Activated CD8-positive, alpha-beta memory T cell treated with anti-CD3 and anti-CD28 coated beads, Interleukin-2, amount 50 U/mL, for 4 hours (primary cell): ENCODE measurements at places on chromosomes 12 and 14.

DNA sequence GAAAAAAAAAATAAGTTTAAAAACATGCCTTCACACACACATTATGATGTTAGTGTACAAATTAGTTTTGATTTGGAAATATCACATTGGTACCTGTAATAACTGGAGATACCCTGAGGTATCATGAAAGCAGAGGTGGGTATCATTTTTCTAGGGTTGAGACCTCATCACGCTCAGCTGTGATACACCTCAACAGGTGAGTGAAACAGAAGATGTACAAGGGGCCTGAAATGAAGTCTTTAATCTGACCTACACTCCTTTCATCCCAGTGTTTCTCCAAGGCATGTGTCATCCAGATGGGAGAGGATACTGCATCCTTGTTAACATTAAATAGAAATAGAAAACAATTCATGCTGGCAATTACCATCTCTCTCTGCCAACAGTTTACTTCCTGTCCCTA lies 7.4 kb downstream of the BMP4 start:
- no peak for DNase-seq

DNA sequence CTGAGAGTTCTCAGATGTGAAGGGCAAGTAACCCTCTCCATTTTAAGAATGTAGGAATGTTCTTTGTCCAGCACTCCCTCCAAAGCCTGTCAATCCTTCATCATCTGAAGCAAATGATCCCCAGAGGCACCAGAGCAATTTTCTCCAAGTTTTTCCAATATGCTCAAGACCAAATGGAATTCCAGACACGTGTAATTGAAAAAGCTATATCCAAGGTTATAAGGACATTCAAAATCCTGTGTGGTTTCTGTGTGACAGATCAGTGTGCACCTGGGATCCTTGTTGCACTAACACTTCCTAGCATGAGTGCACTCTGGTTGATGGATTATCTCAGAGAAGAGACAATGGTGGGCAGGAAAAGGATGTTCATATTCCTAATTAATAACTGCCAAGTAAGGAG lies 65.6 kb upstream of the OVCH1 start:
- no peak for DNase-seq

DNA sequence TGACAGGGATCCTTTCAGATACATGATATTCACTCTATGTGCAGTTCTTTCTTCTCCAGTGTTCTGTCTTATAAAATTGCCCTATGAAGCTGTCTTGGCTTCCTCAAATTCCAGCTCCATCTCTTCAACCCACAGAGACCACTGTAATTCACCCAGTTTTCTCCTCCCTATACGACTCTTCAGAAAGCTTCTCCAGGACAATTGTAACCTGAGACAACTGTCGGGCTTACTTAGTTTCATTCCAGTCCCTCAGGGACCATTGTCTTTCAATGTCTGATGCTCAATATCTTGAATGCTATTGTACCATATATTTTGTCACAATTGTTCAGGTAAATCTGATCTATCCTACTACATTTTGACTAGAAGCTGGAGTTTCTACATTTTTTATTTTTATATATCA lies 345.3 kb downstream of the RPL10L start:
- no peak for DNase-seq

DNA sequence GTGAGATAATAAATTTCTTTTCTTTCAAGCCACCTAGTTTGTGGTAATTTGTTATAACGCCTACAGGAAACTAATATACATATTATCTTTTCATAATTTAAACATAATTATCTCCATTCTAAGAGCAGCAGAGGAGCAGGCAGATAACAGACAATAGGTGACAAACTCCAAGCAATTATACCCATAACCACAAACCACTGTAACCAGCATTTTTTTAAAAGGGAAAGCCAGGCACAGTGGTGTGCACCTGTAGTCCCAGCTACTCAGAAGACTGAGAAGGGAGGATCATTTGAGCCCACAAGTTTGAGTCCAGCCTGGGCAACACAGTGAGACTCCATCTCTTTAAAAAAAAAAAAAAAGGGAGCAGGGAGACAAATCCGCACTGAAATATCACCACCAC lies 54.9 kb downstream of the ATF7 start:
- DNase-seq, result no peak

GRCh38 chr12:116664085-116664484 lies 73.8 kb downstream of the SPRING1 start:
- no peak for DNase-seq

DNA sequence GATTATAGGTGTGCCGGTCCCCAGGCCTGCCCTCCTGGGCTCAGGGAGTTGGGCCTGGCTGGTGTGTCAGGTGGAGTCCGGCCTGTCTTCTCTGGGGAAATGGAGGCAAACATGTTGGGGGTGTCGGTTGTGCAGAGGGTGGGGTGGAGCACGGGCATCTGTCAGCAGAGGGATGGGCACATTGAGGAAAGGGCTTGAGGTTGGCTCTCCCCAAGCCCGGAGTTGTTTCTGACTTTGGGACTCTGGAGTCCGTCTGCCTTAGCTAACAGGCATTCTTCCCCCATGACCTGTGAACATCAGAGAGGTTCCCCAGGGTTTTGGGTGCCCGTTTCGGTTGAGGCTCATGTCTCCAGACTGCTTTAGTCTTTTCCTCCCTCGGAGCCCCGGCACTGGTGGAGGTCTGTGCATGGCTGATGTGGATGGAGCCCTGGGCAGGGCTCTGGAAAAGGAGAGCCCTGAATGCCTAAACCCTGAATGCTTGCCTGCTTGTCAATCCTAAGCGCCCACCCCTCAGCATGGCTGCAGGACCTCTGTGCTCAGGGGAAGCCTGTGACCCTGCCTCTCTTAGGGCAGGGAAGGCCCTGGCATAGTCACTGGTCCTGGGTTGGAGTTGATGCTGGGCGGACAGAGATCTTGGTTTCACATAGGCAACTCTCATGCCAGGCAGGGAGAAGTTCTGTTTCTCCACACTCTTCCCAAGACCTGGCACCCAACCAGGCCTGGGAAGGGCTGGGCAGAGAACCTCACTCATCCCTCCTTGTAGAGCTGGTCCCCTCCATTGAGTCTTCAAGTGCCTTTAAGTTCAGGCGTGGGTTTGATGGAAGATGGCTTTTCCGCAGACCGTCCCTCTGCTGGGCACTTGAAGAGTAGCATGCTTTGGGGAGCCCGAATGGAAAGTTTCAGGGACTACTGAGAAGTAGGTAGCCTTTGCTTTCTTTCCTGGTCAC lies 12.9 kb downstream of the NYNRIN start:
- DNase-seq, result no peak

- DNase-seq, result no peak
Observed at GRCh38 chr14:26199590-26200370, 398.1 kb downstream of the NOVA1 start.

GRCh38 chr14:67955261-67955660 lies 135.7 kb downstream of the RAD51B start:
- DNase-seq, result no peak

GRCh38 chr14:90849787-90850444 lies 33.7 kb upstream of the TTC7B start:
- DNase-seq, result no peak

DNA sequence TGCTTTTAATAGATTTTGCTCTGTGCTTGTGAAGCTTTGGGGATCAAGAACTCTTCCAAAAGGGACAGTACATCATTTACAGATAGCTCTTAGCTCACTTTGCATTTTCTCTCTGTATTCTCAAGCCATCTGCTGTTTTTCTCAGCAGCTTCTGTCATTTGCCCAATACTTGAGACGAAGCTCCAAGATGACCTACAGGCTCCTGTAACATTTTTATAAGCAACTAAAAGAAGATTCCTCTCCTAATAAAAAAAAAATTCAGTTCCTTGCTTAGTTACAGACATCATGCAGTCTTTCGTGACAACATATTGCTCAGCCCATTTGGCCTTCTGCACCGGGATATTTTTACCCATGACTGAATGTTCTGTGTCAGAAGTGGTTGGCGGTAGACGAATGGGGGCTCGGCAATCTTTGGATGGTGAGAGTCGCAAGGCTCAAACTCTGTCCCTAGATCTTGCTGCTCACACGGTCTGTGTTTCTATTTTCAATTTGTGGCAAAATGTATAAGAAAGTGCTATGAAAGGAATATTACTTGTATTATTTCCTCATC lies 215.6 kb downstream of the FSCB start:
- DNase-seq, result no peak

DNA sequence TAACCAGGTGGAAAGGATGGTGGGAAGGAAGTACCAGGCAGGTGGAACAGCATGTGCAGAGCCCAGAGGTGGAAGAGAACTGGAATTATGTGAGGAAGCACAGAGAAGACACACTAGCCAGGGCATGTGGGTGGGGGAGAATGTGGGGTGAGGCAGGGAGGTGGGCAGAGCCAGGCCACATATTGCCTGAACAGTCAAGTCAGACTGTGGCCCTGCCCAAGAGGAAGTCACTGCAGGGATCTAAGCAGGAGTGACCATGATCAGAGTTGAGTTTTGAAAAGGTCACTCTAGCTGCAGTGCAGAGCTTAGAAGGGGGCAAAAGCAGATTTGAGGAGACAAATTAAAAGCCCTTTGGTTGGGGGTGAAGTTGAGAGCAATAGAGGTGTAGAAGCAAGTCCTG lies 114.0 kb upstream of the SLC38A2 start:
- no peak for DNase-seq

GRCh38 chr12:93081810-93082165 lies 152.7 kb upstream of the EEA1 start:
- DNase-seq, result no peak

DNA sequence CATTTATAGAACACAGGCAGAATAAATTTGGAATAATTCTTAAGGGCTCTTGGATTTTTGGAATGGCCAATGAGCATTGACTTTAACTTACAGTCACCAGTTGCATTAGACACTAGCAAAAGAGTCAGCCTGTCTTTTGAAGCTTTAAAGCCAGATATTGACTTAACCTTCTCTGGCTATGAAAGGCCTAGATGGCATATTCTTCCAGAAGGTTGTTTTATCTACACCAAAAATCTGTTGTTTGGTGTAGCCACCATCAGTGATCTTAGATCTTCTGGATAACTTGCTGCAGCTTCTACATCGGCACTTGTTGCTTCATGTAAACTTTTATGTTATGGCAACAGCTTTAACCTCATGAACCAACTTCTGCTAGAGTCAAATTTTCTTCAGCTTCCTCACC lies 10.4 kb downstream of the PCNX1 start:
- DNase-seq, result no peak

GRCh38 chr12:25322351-25322750 lies 71.6 kb upstream of the KRAS start:
- DNase-seq, result no peak

DNA sequence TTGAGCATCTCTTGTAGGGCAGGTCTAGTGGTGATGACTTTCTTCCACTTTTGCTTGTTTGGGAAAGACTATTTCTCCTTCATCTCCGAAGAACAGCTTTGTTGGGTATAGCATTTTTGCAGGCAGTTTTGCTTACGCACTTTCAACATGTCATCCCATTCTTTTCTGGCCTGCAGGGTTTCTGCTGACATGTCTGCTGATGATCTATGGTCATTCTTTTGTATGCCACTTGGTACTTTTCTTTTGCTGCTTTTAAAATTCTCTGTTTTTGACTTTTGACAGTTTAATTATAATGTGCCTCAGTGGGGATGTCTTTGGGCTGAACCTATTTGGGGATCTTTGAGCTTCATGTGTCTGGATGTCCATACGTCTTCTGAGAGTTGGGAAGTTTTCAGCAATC lies 78.2 kb downstream of the PTHLH start:
- DNase-seq, result no peak

GRCh38 chr12:79689061-79689476 lies 1.7 kb downstream of the PAWR start:
- no peak for DNase-seq

DNA sequence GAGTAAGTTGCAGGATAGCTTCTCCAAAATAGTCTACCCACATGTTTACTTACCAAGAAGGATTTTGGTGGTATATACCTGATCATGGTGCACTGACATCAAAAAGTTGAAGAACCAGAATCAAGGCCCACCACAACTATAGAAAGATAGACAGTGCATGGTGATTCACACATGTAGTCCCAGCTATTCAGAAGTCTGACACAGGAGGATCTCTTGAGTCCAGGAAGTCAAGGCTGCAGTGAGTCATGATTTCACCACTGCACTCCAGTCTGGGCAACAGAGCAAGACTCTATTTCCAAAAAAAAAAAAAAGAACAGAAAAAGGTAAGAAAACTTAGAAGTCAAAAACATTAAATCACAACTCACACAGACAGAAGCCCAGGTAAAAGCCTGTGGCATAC lies 422.2 kb upstream of the FOXG1 start:
- DNase-seq, result no peak

- DNase-seq, result no peak
Observed at GRCh38 chr14:23049011-23049410, 7.0 kb downstream of the PSMB11 start.

- DNase-seq, result no peak
Observed at GRCh38 chr14:99156090-99156425, 115.9 kb downstream of the BCL11B start.

DNA sequence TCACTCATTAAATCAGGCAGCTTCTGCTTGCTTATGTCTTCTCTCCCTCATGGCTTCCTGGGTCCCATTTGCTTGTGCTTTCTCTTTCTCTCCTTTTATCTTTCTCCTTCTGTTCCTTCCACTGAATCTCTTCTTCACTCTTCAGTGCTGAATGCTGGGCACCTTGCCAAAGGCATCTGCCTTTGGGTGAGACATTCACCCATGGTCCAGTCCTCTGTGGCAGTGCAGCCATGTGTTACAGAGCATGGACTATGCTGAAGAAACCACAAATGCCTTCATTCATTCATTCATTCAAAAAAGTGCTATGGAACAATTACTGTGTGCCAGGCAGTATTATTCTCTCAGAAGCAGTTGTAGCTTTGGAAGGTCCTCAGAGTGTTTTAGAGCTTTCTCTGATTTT lies 344.4 kb upstream of the STXBP6 start:
- DNase-seq, result no peak
